ENCODE measurements at places on chromosomes 2 and 18.

- no peak for DNase-seq
These were observed 2.8 kb downstream of the TMEM18 start for GRCh38 chr2:674321-674985.

DNA sequence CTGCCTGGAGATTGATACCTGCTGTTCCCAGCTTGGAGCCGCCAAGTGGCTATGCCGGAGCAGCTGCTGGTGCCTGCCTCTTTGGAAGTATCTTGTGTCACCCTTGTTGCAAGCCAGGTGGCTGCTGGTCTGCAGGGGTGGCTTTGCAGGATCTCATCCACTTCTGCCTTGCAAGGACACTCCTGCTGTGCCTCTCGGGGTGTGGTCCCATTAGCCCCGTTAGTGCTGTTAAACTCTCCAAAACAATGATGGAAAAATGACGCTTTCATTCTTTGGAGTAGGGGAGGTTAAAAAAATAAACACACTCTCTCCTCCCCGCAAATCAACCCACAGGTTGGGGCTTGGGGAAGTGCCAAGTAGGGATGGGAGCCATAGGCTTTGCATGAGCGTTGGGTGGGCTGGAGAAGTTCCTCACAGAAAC is 352.8 kb downstream of the RNF144A start:
- DNase-seq = no peak

- DNase-seq = no peak
These were observed 185.2 kb upstream of the SLC14A2 start for GRCh38 chr18:45430041-45430440.

DNA sequence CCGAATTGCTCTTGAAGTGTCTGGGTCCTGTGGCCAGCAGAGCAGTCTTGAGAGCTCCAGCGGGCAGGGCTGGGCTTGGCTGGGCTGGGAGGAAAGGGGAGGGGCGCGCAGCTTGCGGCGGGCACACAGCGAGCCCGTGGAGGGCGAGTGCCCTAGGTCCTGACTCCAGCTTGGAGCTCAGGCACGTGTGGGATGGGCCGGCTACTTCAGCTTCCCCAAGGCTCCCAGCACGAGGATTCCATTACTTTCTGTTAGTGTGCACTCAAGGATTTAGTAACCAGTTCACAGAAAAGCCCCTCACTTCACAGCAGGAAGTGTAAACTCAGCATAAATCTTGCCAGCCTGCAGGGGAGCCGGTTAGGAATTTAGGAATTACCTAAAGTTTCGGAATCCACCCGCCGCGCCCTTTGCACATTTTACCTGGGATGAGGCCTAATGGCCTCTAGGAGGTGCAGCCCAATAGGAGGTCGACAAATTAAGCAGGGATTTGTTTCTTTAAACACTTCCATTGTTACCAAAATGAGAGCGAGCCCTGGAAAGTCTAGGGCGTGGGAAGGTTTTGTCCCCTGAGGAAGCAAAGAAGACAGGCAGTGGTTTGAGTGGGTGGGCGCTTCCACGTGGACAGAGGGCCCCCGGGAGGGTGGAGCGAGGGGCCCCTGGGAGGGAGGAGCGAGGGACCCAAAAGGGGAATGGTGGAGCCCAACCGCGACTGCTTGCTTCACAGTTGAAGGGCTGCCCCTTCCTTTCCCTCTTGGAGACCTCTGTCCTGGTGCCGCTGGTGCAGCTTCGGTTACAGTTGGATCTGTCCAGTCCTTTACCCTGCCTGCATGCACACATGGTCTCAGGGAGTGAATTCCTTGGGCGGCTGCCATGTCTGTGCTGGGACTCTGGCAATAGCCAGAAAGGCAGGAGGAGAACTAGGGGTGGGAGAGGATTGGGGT is 93.3 kb downstream of the CTAGE1 start:
- no peak for DNase-seq

DNA sequence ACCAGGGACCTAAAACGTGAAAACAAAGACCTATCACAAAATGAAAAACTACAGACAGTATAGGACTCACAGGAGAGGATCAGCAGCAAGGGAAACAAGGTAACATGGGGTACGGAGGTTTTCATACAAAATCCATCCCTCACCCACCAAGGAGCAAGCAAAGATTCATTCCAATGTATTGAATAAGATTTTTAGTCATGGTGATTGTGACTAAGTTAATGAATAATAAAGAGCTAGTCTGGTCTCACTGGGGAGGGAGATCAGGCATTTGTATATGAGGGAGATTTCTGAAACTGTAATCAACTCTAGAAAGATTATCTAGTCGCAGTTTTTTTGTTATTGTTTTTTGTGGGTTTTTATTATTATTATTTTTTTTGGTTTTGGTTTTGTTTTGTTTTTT is 336.5 kb upstream of the MMADHC start:
- no peak for DNase-seq

GRCh38 chr2:98731894-98732349 is 990 bp upstream of the MGAT4A start:
- no peak for DNase-seq

DNA sequence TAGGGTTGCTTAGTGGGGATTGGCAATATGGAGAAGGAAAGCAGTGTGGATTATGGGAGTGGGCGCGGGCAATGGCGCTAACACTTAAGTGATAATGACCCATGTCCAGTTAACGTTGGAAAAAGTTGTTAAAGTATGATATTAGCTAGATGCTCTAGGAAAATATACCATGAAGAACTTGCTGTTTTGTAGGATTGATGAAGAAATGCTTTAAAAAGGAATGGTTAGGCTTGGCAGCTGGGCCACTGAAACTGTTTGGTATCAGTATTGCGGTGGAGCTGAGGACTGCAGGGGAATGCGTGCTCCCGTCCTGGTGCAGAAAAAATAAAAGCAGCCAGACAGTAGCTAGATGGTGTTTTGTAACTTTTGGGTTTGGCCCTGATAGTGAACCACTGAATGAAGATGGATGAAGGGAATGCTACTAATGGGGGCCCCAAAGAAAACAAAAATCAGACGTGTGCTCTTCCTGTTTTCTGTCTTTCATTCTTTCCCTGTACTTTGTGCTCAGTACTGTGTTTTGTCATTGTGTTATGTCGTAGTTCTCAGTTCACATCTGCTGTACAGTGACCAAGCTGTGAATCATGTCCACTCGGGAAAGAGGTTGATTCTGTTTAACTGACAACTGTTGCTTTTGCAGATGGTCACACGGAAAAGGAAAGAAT is 999 bp downstream of the INSIG2 start:
- DNase-seq = no peak

DNA sequence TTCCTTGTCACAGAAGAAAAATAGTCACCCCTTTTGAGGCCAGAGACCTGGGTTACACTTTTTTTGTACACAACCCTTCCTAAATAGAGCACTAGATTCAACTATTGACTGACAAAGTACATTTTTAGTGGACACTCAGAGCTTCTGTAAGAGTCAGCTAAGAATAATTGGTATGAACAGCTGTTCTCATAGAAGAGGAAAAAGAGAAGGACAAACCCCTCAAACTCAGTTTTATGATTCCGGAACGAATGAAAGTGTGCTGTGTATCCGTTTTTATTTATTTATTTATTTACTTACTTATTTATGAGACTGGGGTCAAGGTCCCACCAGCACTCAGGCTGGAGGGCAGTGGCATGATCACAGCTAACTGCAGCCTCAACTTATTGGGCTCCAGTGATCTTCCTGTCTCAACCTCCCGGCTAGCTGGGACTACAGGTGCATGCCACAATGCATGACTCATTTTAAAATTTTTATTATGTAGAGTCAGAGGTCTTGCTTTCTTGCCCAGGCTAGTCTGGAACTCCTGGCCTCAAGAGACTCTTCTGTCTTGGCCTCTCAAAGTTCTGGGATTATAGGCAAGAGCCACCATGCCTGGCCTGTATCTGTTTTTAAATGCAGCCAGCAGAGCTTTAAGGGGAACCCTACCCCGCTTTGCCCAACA is 36.0 kb upstream of the FZD5 start:
- DNase-seq = no peak

DNA sequence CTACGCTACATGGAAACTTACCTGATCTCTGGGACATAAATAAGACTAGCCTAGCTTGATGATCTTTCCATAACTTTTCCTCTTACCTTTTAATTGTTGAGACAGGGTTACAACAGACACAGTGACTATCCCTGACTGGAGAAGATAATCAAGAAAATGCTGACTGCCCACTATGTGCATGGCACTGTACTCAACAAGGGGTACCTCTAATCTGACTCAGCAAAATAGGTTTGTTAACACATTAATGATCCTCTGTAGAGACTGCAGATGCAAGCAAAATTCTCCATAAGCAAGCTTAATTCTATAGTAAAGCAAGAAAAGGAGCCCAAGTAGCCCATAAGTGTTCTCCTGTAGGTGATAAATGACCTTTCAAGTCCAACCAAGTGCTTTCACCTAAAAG is 25.5 kb downstream of the ACVR1C start:
- DNase-seq = no peak

DNA sequence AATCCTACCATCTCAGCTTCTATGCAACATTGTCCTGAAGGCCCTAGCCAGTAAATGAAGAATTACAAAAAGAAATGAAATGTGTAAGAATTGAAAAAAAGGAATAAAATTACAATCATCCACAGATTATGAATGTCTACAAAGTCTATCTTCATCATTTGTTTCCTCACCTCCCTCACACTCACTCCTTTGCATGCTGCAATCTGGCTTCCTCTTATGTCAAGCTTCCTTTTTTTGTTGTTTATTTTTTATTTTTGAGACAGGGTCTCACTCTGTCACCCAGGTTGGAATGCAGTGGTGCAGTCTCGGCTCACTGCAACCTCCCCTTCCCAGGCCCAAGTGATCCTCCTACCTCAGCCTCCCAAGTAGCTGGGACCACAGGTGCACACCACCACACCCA is 129.0 kb downstream of the CABYR start:
- DNase-seq = no peak

- DNase-seq = no peak
These were observed 57.6 kb downstream of the KCNG2 start for GRCh38 chr18:79855147-79855933.

- DNase-seq = no peak
These were observed 1.7 kb upstream of the VAMP5 start for GRCh38 chr2:85582492-85582891.

Measured in activated CD4-positive, alpha-beta T cell treated with anti-CD3 and anti-CD28 coated beads, Interleukin-2, amount 50 U/mL, for 24 hours (primary cell).